ENCODE measurements at places on chromosomes 2 and 18. TPM values are rescaled to one million over a fixed set of nuclear protein-coding genes. Genes with fewer than 3 reads are reported as not detected.

CHAC2 gene
- total RNA-seq, result 20.4 TPM

CTLA4 gene
- total RNA-seq, result 28.7 TPM

SERPINB11 gene
- total RNA-seq, result not detected

CABYR gene
- total RNA-seq, result 2.1 TPM

GRCh38 chr18:41096504-41096903 is 858.5 kb upstream of the PIK3C3 start:
- no peak for DNase-seq

DNA sequence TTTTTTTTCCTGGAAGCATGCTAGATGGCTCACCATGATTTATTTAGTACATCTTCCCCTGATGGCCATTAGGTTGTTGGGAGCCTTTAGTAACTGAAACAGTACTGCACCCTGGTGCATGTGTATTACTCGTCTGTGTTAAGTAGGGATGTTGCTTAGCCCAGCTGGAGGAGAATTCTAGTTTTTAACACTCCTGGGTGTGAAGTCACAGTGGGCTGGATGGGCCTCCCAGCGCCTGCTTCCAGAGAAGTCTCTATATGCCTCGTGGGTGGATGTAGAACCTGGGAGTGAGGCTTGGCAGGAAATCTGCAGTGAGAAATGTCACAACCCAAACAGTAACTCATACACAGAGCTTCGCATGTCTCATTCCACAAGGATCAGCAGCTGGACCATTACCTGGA is 28.9 kb upstream of the NT5DC4 start:
- no peak for DNase-seq

DNA sequence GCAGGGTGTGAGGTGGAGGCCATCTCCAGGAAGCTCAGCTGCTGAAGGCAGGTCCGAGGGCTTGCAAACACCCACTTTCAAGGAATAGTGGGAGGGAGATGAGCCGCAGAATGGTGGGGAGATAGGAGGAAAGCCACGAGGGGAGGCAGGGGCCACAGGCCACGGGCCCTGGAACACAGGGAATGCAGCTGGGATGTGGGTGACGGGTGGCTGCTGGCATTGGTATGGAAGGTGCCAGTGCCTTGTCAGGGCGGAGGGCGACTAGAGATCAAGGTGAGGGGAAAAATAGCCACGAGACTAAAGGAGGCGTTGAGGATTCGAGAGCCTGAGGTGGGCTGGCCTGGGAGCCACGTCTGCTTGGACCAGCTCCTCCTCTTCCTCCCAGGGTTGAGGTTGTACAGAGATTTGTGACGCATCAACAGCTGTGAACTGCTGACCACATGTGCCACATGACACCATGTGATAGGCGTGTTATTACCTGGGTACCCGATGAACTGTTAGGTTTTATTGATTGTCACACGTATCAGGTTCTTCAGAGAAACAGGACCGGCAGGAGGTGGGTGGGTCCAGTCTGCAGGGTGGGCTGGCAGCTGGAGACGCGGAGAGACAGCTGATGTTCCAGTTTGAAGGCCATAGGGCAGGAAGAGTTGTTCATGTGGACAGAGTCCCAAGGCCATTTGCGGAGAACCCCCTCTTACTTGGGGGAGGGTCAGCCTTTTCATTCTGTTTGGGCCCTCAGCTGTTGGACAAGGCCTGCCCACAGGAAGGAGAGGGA is 9.9 kb downstream of the IMPA2 start:
- DNase-seq, result no peak

- no peak for DNase-seq
Measured at GRCh38 chr18:44096016-44096415, 584.7 kb upstream of the SETBP1 start.

Data from activated CD8-positive, alpha-beta T cell treated with anti-CD3 and anti-CD28 coated beads for 36 hours (primary cell).